Omental fat pad (tissue), 4 donors: ENCODE measurements at places on chromosomes 12 and 14.

DNA sequence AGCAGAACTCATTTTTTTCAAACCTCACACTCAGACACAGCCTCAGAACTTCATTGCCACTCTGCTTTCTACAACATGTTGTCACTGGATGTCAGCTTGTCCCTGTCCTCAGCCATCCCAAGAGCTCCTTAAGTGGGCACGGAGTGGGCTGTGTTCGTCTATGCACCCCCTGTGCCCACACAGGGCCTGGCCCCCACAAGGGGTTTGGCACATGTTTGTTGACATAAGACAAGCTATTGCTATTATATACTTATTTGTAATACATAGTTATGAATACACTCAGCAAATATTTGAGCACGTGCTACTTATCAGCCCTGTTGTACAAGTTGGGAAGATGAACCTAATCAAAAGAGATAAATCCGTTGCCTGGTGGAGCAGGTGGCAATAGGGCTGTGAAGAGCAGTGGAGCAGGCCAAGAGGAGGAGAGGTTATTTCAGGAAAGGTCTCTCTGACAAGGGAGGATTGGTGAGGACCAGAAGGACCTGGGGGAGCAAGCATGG is 4.3 kb upstream of the BDKRB1 start:
- DNase-seq, result no peak

- no peak for DNase-seq
Observed at GRCh38 chr12:104115587-104115975, 22.4 kb downstream of the NFYB start.

- no peak for DNase-seq
Observed at GRCh38 chr14:95901054-95901453, 24.4 kb downstream of the TUNAR start.

- DNase-seq, result no peak
Observed at GRCh38 chr12:49974231-49974675, 1.5 kb downstream of the AQP6 start.

DNA sequence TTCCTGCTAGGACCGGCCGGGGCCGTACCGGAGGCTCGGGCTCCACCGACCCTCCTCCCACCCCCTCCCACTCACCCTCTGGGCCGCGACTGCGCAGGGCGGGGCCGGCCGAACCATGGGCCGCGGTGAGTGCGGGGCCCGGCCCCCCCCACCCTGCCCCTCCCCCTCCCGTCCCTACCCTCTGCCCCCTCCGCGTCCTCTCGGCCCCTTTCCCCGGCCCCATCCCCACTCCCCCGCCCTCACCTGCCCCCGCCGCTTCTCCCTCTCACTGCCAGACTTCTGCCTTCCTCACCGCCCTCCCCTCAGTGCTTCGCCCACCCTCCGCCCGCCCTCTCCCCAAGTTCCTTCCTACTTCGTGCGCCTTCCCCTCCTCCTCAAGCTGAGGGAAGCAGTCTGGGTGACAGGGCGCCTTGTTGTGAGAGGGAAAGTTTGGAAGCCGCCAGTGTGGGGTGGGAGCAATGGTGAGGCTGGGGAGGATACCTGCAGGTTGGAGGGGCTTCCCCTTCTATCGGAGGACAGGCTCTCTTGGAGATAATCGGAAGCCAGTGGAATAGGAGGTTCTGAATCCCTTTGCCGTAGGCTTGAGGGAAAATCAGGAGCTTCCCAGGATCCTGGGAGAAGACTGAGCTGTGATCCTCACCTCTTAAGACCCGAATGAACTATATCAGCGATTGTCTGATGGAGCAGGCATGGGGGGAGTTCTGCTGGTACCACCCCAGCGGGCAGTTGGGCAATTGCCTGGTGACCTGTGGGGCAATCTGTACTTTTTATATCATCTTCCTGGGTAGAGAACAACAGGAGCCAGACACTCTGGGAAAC is 472 bp downstream of the MBD6 start:
- DNase-seq, result no peak

GRCh38 chr14:24137529-24138395 is 1.8 kb downstream of the PSME1 start:
- no peak for DNase-seq

DNA sequence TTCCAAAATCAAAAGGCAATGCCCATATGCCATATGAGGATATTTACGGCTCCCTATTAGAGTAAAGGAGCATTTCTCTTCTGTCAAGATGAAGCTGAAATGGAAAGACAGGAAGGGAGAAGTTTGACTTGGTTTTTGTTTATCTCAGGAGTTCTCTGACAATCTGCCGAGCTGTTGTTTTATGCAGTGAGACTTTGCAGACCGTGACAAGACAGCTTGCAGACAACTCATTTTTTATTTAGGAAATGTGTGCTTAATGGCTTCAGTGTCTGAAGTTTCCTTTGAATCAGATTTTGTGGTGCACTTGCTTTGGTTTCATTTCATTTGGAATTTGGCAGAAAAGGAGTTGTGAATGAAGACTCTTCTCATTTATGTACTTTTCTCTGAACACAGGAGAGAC is 145.4 kb downstream of the C12orf50 start:
- no peak for DNase-seq

DNA sequence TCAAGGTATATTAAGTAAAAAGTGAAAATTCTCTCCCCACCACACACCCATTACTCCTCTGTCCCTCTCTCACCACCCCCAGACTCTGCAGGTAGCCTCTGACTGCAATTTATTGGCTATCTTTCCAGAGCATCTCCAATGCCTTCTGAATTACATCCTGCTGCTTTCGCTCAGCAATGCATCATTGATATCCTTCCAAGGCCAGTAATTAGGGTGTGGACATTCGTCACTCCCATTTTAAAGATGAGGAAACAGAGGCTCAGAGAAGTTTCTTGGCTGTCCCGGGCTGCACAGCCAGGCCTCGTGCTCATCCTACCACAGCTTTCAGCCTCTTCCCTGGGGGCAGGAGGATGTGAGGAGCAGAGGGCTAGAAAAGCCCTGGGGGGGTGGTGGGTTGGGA is 23.6 kb upstream of the PGF start:
- no peak for DNase-seq

DNA sequence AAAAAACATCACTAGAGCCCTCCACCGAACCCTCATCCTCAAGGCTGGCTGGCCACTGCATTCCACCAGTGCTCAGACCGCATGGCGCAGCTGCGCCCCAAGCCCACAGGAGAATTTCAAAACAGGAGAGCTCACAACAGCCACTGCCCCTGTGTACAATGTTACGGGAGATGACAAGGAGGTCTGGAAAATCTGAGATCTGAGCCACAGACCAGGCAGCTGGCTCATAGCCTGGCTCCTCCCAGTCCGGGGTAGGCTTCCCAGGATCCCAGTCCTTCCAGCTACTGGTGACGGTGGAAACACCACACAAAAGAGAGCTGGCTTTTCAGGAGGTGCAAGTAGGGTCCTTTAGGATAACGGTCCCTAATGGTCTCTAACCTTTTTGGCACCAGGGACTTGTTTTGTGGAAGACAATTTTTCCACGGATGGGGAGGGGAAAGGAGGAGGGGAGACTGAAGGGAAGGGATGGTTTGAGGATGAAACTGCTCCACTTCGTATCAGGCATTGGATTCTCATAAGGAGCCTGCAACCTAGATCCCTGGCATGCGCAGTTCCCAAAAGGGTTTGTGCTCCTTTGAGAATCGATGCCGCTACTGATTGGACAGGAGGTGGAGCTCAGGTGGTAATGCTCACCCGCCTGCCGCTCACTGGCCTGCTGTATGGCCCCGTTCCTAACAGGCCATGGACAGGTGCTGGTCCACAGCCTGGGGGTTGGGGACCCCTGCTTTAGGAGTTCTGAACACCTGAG is 23.0 kb upstream of the NRDE2 start:
- DNase-seq, result no peak

DNA sequence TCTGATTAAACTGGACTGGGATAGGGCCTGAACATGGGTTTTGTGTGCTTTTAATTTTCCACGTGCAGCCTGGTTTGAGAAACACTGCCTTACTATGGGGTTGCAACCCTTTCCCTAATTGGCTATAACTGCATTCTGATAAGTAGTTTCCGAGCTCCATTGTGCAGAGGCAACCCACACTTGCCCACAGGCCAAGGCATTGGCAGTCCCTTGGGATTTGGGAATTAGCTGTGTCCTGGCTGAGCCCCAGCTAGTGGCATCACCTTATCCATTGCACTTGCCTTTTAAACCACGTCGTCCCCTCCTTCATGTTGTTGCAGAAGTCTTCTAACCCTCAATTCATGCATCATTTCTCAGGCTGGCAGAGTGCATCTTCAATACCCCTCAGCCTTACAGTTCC is 10.2 kb downstream of the VCPKMT start:
- no peak for DNase-seq

DNA sequence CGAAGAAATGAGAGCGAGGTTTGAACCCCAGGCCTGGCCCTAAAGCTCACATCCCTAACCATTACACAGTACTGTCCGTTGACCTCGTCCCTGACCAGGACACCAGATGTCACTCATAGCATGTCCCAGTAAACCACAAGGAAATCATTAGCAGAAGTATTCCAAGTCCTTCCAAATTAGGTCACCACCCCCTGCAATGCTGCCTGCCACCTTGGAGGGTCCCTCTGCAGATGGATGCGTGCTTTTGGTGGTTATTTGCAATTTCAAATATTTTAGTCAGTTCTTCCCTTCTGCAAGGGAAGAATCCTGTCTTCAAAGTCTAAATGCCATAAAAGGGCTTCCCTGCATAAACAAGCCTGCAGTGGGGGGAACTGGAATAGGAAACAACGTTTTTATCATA is 71.3 kb downstream of the CLMN start:
- no peak for DNase-seq

DNA sequence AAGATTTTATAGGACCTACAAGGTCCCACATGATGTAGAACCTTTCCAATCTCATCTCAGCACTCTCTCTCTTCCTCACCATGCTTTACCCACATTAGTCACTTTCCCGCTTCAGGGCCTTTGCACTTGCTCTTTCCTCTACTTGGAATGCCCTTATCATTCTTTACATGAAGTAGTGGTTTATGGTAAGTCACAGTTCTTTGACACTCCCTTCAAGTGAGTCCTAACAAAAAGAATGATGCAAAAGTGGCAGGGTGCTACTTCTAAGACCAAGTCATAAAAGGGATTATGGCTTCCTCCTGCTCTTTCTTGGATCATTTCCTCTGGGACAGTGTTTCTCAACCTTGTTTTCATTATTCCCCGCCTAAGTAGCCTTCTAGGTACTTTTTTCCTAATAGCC is 13.1 kb downstream of the TMBIM4 start:
- no peak for DNase-seq

DNA sequence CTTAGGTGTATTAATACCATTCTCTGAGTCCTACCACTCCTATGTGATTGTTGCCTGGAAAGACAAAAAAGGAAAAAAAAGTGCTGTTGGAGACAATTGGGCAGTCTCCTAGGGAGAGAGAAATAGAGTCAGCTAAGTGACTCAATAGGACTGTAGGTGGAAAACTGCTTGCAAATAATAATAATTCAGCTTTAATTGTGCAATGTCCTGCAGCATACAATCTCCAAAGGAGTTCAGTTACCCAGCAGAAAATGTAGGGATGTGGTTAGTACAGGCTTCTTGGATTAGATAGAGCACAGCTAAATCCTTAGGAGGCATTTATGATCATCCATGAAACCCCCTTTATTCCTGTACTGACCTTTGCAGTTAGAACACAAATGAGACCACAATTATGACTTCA is 3.0 kb upstream of the SRSF9 start:
- no peak for DNase-seq

GRCh38 chr12:116411977-116412376 is 134.5 kb upstream of the MED13L start:
- no peak for DNase-seq

DNA sequence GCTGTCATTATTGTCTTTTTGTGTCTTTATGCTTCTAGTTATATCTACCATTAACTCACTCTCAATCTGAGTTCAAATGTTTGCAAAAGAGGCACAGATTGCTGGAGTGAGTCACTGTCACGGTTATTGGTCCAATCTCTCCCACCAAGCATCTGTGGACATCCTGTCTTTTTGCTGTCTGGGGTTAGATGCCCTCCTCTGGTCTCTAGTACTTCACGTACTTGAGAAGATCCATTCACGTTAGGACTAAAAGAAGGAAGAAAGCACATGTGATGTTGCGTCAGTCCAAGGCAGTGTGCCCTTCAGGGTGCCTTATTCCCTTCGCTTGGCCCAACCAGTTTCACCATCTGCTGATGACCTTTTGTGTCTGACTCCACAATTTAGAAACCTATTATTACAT is 72.3 kb upstream of the STXBP6 start:
- DNase-seq, result no peak

- no peak for DNase-seq
Observed at GRCh38 chr12:124254126-124254525, 40.8 kb upstream of the RFLNA start.

DNA sequence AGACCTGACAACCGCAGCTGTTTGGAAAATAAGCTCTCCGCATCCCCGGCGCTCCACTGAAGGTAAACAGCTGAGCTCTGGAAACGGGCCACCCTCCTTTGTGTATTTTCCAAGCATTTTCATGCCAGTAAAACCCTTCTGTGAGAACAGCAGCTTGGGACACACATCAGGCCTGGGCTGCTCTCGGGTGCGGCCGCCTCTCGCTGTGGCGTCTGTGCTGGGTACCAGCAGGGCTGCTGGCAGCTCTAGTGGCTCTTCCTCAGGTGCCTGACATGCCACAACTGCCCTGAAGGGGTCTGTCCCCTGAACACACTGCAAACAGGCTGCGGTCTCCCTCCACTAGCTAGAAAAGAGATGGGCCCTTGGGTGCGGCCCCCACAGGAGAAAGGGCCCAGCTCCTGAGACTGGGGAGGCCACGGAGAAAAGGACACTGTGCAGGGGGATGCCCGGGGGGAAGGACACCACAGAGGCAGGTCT is 96.3 kb downstream of the ITPK1 start:
- DNase-seq, result no peak

GRCh38 chr14:55440385-55440784 is at the start of gene TBPL2:
Gene TBPL2, minus strand, starts transcription at chr14:55440616. Its CDS starts 167 bp downstream, at chr14:55440449.
- DNase-seq, result no peak

DNA sequence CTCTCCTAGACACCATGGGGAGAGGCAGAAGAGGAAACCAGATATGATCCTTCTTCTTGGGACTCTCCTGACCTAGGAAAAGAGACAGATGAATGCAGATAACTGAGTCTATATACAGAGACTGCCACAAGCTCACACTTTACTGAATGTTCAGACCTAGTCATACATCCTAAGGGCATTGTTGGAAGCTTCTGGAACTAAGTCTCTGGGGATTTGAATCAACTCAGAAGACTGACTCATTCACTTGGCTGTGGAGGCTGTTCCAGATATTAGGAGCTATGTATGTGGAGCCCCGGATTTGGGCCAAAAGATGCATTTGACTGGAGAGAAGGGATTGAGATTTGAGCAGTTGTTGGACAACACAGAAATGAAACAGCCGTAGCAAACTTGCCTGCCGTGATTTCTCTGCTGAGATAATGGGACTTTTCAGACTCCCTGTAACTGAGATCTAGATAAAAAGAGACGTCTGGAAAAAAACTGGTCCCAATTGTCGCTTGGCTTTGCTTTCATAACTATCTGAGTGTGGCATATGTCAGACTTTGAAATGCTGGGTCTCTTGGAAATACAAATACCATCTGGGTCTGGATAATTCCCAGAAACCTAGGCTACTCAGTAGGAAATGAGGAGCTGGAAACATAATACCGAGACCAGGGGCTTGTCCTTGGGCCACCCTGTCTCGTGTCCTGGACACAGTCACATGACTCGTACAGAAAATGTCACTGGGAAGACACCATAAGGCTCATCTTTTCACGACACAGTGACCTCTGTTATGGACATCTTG is 396.8 kb downstream of the NUAK1 start:
- DNase-seq, result no peak
